NK-92 treated with Interleukin-12 subunit alpha and Interleukin-12 subunit beta, amount 100 ng/mL, for 24 hours (cell line): ENCODE measurements at places on chromosomes 4 and X.

- no peak for DNase-seq
Observed at GRCh38 chrX:142711796-142712290, 313.9 kb upstream of the SPANXN4 start.

DNA sequence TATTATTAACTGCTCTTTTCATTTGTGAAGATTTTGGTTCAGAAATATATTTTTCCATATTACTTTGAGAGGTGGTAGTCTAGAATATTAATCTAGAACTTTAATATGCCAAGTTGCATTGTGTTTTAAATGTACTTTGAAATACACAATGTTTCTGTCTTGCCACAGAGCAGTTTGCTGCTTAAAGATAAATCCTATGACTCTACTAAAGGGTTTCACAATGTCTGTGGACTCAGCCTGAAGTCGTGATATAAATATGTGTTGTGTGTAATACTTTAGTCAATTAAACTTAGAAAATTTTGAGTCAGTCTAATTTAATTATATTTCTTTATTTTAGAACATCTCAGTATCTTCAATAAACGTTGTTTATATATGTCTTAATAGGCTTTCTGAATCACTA lies 1771.7 kb upstream of the PCDH7 start:
- DNase-seq, result no peak

- no peak for DNase-seq
Observed at GRCh38 chr4:70915874-70916559, 13.8 kb downstream of the MOB1B start.

DNA sequence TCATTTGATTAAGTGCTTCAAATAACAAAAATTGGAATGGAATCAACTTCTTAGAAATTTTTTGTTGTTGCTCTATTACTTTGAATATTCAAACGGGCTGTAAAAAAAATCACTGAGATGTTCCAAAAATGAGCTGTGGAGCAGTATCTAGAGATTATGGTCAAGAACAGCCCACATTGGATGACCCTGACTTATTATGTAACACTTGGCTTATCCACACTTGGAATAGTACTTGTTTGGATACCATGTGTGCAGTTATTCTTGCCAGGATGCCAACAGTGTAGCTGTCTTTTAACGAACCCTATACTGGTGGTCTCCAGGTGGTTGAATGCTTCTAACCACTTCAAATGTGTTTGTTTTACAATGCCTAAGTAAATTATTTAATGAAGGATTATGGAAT lies 64.9 kb upstream of the CAMK2D start:
- no peak for DNase-seq

DNA sequence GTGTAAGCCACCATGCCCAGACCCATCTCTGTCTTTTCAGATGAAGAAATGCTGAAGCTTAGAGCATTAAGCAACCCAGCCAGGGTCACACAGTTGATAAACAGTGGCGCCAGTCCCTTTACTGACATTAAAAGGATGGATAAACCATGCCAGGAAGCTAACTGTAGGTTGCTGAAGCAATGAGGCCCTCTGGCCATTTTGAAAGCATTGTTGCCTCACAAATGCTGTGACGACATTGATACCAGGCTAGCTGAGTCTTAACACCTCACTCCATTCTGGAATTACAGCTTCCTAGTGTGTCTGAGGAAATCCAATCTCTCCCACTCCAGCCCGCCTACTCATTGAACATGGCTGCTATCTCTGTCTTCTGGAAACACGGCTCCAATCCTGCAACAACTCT lies 89.7 kb downstream of the LNX1 start:
- DNase-seq, result no peak

DNA sequence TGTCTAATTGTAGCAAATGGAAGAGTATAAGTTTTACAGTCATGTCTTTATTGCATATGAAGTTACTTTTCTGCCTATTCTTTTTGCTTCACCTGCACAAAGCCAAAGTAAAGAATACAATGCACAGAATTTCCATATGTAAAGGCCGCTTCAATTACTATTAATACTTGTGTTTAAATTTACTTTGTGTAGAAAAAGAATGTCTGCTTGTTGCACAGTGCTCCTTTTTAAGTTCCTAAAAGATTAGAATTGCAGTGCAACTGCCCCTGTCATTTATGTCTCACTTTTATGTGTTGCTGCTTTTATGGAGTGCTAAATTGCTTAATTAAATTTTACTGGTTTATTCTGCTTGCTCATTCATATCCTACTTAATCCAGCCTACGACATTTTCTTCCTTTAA lies 830.5 kb downstream of the PDHA2 start:
- no peak for DNase-seq

DNA sequence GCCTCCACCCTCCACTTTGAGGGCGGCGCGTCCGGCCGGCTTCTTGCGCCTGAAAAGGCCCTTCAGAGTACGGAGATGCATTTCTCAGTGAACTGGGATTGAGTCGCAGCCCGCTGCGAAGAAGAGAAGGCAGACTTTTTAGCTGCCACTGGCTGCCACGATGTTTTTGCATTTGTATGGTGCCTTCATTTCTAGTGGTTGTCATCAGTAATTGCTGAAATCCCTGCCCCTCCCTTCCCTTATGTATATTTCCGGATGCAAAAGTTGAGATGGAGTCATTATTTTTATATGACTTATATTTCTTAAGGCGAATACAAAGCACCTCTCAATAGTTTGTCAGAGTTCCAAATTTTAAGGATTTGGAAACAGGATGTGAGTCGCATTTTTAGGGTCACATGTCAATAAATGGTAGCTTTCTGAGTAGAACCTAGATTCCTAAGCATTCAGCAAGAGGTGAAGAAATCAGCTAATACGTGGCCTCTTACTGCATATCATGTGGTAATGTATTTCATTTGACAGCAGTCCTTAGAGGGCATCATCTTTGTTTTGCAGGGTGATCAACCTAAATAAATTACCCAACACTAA lies 658 bp downstream of the ATP6AP2 start:
- DNase-seq, result no peak

- no peak for DNase-seq
Observed at GRCh38 chrX:86604607-86605006, 456.4 kb downstream of the DACH2 start.

DNA sequence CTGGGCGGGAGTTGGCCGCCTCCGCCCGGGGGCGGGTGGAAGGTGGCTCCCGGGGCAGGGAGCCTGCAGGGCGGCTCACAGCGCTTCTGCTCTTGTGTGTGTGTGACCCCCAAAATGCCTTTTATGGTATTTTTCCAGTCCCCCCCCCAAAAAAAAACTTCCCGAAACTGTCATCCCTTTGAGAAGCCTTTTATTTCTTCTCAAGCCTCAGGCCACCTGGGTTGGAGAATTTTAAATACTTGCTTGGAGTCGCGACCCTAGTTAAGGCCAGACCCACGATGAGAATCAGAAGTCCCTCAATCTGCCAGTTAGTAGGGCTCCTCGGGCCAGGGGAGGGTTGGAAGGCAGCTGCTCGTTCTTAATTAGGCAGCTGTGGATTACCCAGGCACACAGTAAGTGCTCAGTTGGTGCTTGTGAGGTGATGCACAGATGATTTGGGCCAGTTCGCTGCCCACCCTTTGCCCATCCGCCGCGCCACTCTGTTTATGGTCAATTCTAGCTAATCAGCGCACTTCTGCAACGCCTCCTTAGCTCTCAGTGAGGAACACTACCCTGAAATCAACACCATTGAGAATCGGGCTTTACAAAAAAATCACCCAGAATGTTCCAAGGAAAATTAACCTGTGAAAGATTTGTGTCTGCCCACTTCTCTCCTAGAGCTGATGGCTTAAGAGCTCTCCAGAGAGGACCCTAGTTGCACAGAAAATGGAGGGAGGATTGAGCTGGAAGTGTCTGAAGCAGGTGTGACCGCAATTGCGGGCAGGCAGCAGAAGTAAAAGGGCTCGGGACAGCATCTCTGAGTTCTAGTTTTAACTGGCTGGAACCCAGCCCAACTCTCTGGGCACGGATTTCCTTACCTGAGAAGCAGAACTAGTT lies 648 bp upstream of the SCD5 start:
- DNase-seq, result no peak

DNA sequence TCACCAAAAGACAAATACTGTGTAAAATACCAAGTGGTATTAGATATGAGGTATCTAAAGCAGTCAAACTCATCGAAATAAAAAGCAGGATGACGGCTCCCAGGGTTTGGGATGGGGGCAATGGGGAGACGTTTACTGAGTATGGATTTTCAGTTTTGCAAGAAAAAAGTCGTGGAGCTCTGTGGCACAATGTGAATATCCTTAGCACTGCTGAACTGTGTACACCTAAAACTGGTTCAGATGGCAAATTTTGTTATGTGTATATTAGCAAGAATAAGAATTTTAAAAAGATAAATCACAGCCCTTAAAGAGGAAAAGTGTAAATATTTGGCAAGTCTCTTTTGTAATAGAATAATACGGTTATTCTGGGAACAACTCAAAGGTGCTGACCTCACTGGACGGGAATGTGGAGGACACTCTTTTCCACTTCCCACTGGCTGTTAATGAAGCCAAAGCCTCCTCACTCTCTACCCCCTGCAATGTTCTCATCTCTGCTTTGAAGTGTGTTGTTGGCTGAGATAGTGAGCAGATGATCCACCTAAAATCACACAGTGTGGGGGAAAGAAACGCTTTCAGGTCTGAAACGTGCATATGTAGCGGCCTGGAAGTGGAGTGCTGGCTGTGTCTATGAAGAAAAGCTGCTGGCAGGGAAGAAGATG lies 49.2 kb downstream of the SEL1L3 start:
- no peak for DNase-seq

GRCh38 chr4:38231626-38232025 lies 271.4 kb downstream of the PTTG2 start:
- DNase-seq, result no peak

- no peak for DNase-seq
Observed at GRCh38 chr4:108303488-108304177, 134.9 kb upstream of the LEF1 start.

- DNase-seq, result no peak
Observed at GRCh38 chrX:35700121-35700520, 98.0 kb upstream of the MAGEB16 start.

DNA sequence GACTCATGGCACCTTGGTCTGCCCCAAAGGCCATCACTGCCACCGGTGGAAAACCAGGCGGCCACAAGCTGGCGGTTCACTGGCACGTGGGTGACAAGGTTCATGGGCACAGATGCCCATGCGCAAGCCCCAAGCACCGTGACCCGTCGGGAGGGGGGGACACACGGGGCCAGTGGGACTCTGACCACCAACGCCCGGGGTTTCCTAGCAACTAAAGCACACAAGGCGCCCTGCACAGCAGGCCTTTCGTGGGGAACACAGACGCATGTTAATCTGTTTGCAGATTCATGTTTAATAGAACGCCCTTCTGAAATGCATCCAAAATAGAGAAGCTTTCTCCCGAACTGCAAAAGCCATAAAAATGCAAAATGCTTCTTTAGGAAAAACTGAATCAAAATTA lies 43.9 kb downstream of the FAM53A start:
- DNase-seq, result no peak

- no peak for DNase-seq
Observed at GRCh38 chr4:12186526-12186925, 757.8 kb upstream of the HS3ST1 start.

- DNase-seq, result peak; percentile 8
Observed at GRCh38 chr4:57426779-57427395, 316.7 kb upstream of the IGFBP7 start.

- DNase-seq, result no peak
Observed at GRCh38 chr4:140865253-140866217, 109.3 kb upstream of the TBC1D9 start.

- no peak for DNase-seq
Observed at GRCh38 chrX:69231903-69232302, 66.7 kb upstream of the PJA1 start.

DNA sequence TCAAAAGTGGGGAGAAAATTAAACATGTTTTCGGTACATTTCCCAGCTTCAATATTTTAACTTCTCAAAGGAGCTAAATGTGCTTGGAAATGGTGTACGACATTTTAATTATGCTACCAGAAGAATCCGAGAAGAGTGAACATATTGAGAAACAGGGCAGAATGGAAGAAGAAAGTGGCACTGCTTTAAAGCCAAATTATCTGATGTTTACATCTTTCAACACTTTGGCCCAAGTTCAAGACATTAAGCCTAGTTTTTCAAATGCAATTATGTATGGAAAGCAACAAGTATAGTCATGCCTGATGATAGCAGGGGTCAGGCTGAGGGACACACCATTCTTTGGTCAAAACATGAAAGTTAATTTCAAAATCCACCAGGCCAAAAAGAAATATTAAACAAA lies 577.9 kb upstream of the ZFP42 start:
- no peak for DNase-seq

- no peak for DNase-seq
Observed at GRCh38 chr4:6128221-6128850, 72.0 kb downstream of the JAKMIP1 start.

DNA sequence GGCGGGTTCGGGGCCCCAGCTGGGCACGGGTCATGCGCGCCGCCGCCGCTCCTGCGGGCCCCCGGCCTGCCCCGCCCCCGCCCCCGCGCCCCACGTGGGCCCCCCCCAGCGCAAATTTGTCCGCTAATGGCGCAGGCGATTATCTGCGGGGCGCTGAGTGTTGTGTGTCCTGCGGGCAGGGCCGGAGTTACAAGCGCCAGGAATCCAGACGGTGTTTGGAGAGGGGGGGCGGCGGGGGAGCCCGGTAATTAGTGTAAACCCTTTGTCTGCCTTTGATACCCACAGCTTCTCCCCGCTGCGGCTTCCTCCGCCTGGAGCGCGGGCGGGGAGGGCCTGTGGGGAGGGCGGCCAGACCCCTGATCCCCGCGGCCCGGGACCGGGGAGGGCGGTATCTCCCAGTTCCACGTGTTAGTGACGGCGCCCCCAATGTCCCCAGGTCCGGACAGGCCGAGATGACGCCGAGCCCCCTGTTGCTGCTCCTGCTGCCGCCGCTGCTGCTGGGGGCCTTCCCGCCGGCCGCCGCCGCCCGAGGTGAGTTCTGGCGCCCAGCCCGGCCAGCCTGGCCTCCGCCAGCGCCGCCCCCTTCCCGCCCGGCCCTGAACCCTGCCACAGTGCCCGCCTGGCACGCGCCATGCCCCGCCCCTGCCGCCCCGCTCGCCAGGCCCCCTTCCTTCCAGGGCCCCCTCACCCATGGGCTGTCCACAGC lies 761 bp downstream of the FGFRL1 start:
- DNase-seq, result no peak

DNA sequence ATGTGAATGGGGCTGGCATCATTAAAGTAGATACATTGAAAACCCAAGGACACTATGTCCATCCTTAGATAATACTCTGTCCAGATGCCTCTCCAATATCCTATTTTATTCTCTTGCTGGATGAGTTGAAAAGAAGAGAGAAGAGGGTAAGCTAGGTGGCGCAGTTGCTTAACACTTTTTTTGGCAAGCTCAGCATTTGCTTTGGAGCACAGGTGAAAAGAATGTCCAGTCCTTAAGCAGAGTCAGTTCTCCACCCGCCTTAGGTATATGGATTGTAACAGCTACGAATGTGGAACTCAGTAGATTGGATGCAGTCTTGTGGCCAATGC lies 208.4 kb downstream of the NWD2 start:
- DNase-seq, result no peak

DNA sequence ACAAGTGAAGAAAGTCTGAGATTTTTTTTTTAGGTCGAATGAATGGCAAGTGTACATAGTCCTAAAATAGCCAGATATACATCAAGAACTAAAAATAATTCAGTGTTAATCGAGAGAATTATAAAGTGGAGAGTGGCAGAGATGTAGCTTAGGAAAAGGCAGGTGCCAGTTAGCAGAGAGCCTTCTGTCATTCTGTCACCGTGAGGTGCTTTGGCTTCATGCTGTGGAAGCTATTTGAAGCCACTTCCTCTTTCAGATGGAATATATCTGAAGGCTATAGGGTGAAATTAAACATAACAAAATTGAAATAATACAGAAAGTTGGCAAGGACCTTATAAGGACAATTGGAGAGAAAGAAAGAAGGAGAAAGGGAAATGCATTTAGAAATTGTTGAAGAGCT lies 756.3 kb downstream of the CCSER1 start:
- DNase-seq, result no peak
